ENCODE measurements at places on chromosomes 12 and 14.

DNA sequence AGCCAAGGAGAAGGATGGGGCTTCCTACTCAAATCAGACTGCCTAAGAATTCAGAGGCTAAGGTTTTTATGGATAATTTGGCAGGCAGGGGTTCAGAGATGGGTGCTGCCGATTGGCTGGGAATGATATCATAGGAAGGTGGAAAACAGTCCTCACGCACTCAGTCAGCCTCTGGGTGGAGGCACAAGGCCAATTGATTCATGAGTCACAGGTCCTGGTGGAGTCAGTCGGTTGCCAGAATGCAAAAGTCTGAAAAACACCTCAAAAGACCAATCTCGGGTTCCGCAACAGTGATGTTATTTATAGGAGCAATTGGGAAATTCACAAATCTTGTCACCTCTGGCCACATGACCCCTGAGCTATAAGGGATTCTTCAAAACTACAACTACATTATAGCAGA is 105.5 kb downstream of the GXYLT1 start:
- DNase-seq, result no peak

GRCh38 chr14:22052795-22053194 is 379.2 kb upstream of the OR4E1 start:
- no peak for DNase-seq

DNA sequence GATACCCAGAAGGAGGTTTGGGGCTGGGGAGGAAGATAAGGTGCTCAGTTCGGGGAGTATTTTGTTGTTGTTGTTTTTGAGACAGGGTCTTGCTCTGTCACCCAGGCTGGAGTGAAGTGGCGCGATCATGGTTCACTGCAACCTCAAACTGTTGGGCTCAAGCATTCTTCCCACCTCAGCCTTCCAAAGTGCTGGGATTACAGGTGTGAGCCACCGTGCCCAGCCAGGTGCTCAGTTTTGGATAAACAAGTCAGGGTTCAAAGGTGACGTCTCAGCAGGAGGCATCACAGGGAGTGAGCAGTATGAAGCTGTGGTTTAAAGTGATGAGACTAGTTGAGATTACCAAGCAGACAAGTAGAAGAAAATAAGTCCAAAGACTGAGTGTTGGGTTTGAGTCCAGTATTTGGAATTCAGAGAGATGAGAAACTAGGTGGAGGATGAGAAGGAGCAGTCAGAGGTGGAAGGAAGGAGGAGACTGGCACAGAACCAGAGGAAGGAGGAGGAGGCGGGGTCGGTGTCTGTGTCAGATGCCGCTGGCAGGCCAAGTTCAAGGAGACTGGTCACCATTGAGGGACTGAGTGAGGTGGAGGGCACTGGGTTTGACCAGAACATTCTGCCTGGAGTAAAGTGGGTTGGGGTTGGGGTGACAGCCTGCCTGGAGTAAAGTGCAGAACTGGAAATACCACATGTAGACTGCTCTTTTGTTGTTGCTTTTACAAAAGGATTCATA is 16.1 kb downstream of the SLC35E3 start:
- DNase-seq, result no peak

GRCh38 chr12:72018036-72018435 is 79.4 kb downstream of the TPH2 start:
- DNase-seq, result peak; percentile 79

GRCh38 chr12:128190614-128191013 is 76.4 kb upstream of the TMEM132C start:
- no peak for DNase-seq

- DNase-seq, result no peak
These were observed 34.0 kb downstream of the TUNAR start for GRCh38 chr14:95910628-95911027.

DNA sequence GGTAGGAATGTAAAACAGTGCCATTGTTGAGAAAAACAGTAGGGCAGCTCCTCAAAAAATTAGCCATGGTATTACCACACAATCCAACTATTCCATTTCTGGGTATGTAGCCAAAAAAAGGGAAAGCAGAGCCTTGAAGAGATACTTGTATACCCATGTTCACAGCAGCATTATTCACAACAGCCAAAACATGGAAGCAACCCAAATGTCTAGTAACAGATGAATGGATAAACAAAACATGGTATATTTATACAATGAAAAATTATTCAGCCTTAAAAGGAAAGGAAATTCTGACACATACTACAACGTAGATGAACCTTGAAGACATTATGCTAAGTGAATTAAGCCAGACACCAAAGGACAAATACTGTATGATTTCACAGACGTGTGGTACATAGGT is 67.6 kb upstream of the GNG2 start:
- DNase-seq, result no peak

DNA sequence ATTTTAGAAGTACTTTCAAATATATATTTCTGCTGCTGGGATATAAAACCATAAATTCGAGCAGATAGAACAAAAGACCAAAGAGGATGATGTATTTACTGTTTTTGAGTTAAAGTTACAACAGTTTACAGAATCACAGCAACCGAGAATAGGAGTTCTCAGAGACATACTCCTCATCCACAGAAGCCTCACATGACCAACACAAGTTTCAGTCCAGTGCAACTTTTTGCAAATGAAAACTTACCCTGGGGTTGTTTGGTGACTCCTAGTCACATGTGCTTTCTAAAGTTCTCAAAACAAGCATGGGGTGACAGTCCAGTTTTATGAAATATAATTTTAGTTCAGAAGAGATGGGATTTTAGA is 117.1 kb downstream of the PRKCH start:
- DNase-seq, result no peak

DNA sequence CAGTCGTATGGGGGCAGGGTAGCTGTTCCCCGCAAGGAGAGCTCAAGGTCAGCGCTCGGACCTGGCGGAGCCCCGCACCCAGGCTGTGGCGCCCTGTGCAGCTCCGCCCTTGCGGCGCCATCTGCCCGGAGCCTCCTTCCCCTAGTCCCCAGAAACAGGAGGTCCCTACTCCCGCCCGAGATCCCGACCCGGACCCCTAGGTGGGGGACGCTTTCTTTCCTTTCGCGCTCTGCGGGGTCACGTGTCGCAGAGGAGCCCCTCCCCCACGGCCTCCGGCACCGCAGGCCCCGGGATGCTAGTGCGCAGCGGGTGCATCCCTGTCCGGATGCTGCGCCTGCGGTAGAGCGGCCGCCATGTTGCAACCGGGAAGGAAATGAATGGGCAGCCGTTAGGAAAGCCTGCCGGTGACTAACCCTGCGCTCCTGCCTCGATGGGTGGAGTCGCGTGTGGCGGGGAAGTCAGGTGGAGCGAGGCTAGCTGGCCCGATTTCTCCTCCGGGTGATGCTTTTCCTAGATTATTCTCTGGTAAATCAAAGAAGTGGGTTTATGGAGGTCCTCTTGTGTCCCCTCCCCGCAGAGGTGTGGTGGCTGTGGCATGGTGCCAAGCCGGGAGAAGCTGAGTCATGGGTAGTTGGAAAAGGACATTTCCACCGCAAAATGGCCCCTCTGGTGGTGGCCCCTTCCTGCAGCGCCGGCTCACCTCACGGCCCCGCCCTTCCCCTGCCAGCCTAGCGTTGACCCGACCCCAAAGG is 804 bp downstream of the GAPDH start:
- no peak for DNase-seq

DNA sequence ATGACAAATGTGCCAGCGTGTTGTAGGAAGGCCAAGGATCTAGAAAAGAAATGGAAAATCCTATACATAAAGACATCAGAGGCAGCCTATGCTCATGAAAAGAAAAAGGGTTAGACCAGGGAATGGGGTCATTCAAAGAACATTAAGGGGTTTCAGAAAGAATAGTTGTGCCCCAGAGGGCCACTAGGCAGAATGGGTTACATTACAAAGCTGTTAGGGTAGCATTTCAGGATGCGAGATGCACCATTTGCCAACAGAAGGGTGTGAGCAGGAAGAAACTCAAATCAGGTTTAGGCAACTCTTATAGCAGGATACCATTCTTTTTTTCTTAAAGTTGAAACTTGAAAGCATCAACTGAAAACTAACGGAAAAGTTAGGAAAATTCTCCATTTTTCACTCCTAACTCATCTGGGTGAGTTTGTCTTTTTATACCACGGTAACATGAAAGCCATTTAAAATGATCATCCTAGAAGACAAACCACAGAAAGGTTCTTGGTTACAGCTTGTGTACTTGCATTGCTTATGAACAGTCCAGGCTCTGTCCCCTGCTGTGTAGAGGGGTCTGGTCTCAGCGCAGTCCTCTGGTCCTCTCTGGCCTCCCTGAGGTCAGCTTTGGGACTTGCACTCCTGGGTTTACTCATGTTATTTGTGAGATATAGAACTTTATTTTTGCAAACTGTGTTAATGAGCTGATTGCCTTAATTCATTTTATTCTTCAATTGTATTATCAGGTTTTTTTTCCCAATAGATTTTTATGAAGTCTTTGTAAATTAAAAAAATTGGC is 209.1 kb downstream of the DACT1 start:
- DNase-seq, result no peak

DNA sequence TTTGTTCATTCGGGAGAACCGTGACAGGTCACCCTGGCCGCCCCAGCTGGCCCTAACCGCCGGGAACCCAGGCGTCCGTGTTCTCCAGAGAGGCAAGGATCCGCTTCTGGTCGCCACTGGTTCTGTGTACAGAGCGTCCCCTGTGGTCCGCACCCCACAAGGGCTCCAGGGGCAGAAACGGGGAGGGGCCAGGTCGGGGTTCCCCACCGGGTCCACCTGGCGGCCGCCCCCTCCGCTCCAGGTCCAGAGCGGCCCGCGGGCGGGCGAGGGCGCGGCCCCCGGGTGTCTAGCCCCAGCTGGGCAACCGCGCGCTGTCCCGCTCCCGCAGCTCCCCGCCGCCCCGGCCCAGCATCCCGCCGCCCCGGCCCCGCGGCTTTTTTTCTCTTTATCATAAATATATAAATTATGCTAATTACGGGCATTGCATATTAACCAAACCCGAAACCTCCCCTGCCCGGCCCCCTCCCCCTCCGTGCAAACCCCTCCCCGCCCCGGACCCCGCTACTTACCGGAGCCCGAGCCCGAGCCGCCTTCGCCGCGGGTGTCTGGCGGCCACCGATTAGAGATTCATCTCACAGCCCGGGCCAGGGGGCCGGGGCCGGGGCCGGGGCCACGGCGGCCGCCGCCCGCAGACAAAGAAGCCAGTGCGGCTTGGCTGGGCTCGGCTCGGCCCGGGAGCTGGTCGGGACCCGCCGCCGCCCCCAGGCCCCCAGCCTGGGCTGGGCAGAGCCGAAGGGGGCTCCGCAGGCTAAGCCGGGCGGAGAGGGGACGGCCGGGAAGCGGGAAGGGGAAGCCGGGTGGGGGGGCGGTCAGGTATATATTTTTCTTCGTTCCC is 512 bp downstream of the POU6F1 start:
- no peak for DNase-seq

- DNase-seq, result no peak
These were observed 3.2 kb downstream of the IPO8 start for GRCh38 chr12:30692470-30692869.

DNA sequence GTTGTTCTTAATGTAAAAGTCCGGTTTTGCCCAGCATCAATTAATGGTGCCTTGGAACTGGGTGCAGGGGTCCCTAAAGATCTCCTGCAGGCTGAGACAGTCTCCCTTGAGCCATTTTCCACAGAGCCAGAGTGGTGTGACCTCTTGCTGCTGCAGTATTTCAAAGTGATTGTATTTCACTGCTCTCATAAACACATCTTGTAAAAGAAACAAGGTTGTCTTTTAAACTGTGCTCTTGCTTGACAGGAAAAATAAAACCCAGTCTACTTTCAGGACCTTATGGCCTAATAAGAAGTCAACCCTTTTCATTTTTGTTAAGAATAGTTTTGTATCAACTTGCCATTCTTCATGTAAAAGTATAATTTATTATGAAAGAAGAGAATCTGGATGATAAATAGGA is 44.7 kb downstream of the TMEM117 start:
- no peak for DNase-seq

DNA sequence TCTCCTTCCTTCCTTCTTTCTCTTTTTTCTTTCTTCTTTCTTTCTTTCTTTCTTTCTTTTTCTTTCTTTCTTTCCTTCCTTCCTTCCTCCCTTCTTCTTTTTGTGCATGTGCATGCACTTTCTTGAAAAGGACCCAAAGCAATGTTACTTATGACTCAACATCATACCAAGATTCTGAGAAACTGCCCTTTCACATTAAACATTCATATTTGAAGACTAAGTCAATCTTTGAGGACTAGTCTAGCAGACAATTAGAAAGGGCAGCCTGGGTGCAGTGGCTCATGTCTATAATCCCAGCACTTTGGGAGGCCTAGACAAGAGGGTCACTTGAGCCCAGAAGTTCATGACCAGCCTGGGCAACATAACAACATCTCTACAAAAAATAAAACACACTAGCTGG is 212.8 kb upstream of the KITLG start:
- no peak for DNase-seq

DNA sequence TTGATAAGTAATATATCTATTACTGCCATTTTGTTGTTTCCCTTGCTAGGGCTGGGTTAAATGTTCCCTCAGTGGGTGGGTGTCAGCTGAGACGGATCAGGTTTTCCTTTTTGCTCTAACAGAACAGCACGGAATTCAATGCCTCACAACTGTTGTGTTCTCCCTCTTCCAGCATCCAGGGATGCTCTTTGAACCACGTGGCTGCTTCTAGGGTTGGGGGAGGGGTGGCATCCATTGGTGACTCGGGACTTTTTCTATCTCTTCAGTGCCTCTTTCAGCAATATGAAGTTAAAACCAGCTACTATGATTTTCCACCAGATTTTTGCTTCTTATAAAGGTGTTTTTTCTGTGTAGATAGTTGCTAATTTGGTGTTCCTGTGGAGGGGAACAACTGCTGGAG is 884.9 kb upstream of the FOXG1 start:
- no peak for DNase-seq

GRCh38 chr14:53539489-53540126 is 386.5 kb upstream of the DDHD1 start:
- no peak for DNase-seq

DNA sequence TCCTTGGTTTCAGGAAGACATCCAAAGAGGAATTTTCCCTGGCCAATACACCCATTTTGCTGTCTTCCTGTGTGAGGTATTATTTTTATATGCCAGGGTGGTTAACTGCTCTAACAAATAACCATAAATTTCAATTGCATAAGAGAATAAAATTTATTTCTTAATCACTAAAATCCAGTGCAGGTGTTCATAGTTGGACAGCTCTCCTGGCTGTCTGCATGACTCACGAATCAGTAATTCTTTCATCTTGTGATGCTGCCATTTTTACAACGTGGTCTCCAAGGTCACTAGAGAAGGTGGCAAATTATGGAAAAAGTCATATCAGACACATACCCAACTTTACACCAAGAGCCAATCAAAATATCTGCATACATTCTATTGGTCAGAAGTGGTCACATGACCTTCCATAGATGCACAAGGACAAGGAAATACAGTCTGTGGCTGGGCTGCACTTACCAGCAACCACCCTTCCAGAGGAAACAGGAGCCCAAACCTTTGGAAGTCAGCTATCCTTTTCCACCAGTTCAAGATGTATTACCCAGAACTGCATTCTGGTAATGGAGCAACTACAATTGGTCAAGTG is 193.5 kb upstream of the PLEKHG7 start:
- no peak for DNase-seq

- no peak for DNase-seq
These were observed 5.9 kb downstream of the DDX55 start for GRCh38 chr12:123607756-123608155.

- DNase-seq, result no peak
These were observed 528.4 kb upstream of the TBX3 start for GRCh38 chr12:115212356-115212755.

GRCh38 chr14:81260732-81261131 is 40.0 kb upstream of the GTF2A1 start:
- DNase-seq, result no peak

All from cerebellar nuclear complex (tissue), 1 donor.